ENCODE measurements at places on chromosomes 13 and 19.

DNA sequence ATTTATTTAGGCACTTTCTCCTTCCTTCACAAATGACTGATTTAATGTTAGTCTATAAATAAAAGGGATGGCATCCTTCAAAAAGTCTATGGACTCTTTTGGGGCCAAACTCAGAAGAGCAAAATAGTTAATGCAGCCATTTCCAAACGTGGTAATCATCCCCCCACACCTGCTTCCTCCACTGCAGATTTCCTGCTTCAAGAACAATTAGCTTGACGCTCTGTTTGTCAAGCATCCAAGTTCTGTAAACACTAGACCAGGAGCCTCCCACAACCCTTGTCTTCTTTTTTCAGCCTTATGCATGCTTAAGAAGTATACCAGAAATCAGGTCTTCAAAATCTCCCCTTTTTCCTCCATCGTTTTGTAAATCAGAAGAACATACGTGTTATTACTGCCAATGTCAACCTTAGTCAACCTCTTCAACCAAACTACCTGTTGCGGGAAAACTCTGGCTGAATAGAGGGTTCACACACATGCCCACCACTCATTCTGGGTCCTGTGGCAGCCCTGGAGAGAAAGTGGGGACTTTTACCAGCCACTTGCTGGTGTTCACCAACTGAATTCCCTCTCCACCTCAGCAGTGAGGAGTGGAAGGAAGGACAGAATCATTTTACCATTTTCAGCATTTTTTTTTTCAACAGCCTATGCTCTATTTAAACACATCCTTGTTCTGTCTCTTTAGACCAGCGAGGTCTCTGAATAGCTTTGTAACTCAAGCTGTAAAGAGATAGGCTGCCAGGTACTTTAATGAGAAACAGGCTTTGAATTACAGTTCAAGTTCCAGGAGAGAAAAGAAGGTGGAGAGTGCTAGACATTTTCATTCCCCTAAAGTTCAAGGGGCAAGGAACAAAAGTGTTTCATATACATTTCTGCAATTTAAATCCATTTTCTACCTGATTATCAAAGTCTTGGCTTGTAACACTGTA lies 39.1 kb downstream of the EFNB2 start:
- no peak for DNase-seq

- no peak for DNase-seq
Observed at GRCh38 chr13:46665633-46666482, 112.9 kb downstream of the LRCH1 start.

DNA sequence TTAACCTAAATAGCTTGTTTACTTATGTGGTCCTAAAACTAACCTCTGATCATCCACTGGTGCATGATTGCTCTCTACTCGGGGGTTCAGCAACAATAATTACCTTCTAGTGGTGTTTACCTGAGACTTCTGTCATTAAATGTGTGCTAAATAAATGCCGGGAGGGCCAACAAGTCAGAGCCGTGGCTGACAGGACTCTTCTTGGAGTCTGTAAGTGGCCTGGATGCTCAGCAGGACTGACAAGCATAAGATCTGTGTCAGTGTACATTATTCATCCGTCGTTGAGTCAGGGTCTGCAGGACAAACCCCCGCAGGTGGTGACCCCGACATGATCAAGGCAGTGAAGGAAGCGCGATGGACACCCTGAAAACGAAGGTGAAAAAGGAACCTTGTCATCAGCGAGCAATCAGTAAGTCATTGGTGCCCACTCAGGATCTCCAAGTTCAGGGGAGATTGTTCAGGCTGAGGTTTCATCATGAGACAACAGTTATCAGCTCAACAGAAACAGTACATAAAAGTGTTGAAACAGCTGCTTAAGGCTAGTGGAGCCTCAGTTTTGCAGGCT lies 1466.9 kb downstream of the UQCRFS1 start:
- DNase-seq: no peak

DNA sequence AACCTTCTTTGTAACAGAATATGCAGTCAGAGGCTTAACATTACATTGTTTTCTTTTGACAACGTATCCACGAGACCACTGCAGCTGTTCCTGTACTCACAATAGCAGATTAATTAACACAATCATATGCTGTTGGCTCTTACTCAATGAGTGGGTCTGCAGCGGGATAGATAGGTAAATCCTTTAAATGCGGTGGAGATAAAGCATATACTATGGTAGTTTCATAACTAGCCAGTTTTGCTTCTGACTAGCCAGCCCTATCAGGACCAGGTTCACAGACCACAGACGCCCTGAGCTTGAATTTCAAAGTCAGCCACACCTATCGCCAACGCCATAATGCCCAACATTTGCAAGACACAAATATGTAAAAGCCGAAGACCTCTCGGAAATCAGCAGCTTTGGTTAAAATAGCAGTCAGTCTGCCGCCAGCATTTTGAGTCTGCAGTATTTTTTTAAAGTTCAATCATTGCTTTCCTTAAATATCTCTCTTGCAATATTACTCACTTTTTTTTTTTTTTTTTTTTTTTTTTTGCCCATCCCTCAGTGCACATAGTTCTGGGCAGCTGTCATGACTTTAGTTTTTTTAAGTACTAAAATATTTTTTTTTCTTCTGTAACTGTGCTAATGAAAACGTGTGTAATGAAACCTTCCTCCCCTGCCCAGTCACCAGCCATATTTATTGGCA lies 120.5 kb downstream of the ZNF536 start:
- DNase-seq: no peak

- DNase-seq: no peak
Observed at GRCh38 chr19:23571175-23571574, 115.8 kb downstream of the ZNF675 start.

GRCh38 chr13:20118268-20119140 lies 42.3 kb downstream of the GJA3 start:
- DNase-seq: no peak

- peak; percentile 55 for DNase-seq
Observed at GRCh38 chr13:43664700-43665191, 122.0 kb downstream of the ENOX1 start.

- DNase-seq: no peak
Observed at GRCh38 chr19:35904311-35905068, 2.2 kb downstream of the HCST start.

GRCh38 chr19:34666958-34667265 lies 10.0 kb downstream of the SCGB2B2 start:
- no peak for DNase-seq

- DNase-seq: no peak
Observed at GRCh38 chr13:97344265-97345175, 89.4 kb upstream of the RAP2A start.

GRCh38 chr13:62537593-62537992 lies 1121.9 kb upstream of the PCDH20 start:
- no peak for DNase-seq

GRCh38 chr13:72403396-72404010 lies 323.9 kb downstream of the MZT1 start:
- no peak for DNase-seq

GRCh38 chr19:30374539-30374864 lies 2.3 kb downstream of the ZNF536 start:
- DNase-seq: no peak

- no peak for DNase-seq
Observed at GRCh38 chr19:33344573-33344925, 29.0 kb upstream of the CEBPG start.

DNA sequence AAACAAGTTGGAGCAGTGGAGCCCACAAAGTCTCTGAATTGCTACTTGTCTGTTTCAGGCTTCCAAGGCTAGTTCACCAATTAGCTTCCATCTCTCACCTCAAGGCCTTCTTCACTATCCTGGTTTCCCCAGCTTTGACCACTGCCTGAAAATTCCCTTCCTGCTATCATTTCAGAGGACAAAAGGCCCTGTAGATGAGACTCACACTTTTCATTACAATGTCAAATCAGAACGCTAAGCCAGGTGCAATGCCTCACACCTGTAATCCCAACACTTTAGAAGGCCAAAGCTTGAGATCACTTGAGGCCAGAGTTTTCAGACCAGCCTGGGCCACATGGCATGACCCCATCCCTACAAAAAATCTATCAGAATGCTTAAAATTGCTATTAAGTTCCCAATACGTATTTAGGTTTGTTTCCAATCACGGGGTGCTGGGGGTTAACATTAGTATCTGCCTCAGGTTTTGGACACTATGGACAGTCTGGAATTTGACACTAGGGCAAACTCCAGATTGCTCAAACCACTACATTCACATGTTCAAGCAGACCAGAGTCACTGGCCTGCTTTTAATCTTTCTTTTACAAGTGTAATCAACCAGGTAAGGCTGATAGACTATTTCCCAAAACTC lies 5.5 kb downstream of the TPT1 start:
- DNase-seq: no peak

DNA sequence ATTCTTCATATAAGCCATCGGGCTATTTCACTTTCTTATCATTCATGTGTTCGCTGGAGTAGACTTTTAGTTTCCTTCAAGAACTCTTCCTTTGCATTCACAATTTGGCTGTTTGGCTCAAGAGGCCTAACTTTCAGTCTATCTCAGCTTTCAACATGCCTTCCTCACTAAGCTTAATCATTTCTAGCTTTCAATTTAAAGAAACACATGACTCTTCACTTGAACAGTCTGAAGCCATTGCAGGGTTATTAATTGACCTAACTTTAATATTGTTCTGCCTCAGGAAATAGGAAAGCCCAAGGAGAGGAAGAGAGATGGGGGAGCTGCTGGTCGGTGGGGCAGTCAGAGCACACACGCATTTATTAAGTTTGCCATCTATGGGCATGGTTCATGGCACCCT lies 158.1 kb downstream of the SUCLA2 start:
- DNase-seq: no peak

- DNase-seq: no peak
Observed at GRCh38 chr13:40981361-40981760, 37.8 kb downstream of the ELF1 start.

DNA sequence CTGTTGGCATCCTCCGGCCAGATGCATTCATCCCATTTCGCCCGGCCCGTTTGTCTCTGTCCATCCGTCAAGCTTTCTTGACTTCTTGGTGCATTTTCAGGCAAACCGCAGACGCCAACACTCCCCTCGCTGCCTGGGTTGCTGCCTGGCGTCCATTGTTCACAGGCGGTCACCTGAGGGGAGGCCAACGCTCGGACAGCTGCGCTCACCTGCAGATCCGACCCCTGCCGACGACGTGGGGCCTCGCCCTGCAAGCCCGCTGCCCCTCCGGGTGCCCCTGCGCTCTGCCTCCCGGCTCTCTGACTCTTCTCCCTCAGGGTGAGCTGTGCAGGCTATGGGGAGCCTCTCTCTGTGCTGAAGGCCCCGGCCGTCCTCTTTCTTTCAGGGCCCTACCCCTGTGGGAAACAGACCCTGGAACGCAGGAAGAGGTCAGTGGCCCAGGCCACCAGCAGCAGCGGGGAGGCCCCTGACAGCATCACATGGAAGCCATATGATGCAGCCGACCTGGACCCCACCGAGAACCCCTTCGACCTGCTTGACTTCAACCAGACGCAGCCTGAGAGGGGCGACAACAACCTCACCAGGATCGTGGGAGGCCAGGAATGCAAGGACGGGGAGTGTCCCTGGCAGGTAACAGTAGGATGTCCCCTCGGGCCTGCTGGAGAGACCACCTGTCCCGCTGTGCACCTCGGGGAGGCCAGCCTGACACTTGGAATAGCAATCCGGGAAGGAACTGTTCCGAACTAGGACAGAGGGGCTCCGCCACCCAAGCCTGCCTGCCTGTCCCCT lies 14.8 kb upstream of the PROZ start:
- DNase-seq: no peak

GRCh38 chr13:114204894-114205293 lies 25.8 kb downstream of the CFAP97D2 start:
- DNase-seq: no peak

DNA sequence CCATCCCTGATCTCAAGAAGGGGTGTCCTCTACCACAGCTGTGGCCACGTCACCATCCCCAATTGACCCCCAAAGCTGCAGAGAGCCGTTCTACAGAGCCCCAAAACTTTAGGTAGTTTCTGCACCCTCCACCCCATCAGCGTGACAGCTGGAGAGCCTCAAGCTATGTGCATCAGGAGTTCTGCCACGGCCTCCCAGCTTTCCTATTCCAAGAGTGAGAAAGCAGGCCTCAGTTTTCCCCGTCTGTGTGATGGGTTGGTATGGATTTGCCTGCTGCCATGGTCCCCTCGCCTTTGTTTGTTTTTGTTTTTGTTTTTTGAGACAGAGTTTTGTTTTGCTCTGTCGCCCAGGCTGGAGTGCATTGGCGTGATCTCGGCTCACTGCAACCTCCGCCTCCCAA lies 1.5 kb downstream of the BCL3 start:
- DNase-seq: no peak

- DNase-seq: no peak
Observed at GRCh38 chr13:99015606-99016490, 38.0 kb upstream of the DOCK9 start.

DNA sequence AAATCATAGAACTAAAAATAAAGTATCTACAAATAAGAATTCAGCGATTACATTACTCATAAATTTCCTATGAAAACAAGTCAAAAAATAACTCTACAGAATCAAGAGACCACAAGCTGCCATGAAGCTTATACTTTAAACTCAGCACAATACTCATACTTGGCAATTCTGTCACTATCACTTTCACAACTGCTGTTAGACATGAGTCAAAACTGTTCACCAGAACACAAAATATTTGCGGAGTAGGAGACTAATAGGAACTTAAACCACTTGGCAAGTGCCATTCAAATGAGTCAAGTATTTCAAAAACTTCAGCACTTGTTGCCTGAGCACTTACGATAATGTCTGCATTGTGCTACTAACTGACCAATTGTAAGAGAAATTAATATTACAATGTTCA lies 387.8 kb upstream of the GPC6 start:
- peak; percentile 78 for DNase-seq

DNA sequence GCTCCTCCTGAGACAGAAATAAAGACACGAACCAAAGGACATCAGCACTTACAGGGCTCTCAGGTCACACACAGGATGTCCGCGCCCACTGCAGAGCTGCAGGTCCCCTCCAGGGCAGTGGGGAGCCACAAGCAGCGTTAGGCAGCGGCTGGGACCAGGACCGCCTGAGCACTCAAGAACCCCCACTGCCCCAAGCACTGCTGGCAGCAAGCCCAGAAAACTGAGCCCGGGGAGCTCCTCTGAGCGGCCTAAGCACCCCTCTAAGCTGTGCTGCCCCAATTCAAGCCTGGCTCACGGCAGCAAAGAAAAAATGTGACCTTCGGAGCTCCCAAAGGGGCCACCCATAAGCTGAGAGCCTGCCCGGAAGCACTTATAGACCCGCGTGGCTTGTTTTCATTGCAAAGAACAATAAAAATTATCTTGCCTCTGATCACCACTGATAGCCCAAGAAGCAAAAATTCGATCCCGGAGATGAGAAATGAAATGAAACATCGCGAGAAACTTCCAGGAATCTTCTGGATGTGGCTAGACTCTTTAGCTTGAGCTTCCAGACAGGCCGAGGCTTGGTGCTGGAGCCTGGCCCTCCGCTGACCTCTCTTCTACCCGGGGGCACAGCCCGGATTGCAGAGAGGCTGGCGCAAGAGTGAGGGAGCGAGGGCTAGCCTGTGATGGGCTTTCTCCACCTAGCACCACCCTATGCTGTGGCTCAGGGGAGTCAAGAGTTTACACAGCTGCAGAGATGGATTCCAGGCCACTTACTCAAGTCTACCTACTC lies 6.3 kb downstream of the DPP9 start:
- DNase-seq: peak; percentile 91

- no peak for DNase-seq
Observed at GRCh38 chr19:3383121-3383722, 16.8 kb downstream of the NFIC start.
